ENCODE measurements at places on chromosomes 7 and 10.

DNA sequence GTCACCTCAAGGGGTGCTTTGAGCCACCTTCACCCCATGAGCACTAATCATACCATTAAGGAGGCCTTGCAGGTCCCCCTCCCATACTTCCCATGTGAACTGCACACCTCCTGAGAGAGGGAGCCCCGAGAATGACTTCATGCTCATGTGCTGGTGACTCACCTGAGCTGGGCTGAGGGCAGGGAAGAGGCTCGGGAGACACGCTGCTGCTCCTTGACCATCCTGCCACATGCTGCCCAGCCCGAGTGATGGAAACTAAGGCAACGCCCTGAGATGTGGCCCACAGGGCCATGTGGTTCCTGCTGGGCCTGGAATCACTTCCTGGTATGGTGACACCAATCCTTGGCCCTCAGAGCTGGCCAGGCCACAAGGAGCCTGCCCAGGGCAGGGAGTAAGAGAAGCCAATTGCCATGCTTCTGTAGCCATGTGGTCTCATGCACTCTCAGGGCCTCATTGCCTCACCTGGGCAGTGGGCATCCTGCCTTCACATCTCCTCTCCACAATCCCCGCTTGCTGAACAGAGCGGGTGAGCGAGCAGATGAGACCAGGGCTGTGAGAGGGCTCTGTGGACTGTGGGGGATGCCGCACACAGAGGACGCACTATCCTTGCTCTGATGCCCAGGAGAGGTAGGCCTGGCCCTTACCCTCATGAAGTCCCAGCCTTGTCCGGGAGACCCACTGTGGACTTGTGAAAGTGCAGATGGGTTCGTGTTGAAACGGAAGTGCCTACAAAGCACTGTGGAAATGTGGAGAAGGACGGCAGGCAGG is 18.3 kb upstream of the PPIF start:
- DNase-seq: no peak

GRCh38 chr7:74587435-74588126 is 69.9 kb upstream of the GTF2I start:
- peak; percentile 70 for DNase-seq

- DNase-seq: no peak
Observed at GRCh38 chr7:152975076-152975475, 215.5 kb downstream of the ACTR3B start.

- DNase-seq: no peak
Observed at GRCh38 chr7:24831240-24831639, 74.0 kb upstream of the GSDME start.

- DNase-seq: no peak
Observed at GRCh38 chr10:84039957-84040356, 99.4 kb upstream of the GHITM start.

DNA sequence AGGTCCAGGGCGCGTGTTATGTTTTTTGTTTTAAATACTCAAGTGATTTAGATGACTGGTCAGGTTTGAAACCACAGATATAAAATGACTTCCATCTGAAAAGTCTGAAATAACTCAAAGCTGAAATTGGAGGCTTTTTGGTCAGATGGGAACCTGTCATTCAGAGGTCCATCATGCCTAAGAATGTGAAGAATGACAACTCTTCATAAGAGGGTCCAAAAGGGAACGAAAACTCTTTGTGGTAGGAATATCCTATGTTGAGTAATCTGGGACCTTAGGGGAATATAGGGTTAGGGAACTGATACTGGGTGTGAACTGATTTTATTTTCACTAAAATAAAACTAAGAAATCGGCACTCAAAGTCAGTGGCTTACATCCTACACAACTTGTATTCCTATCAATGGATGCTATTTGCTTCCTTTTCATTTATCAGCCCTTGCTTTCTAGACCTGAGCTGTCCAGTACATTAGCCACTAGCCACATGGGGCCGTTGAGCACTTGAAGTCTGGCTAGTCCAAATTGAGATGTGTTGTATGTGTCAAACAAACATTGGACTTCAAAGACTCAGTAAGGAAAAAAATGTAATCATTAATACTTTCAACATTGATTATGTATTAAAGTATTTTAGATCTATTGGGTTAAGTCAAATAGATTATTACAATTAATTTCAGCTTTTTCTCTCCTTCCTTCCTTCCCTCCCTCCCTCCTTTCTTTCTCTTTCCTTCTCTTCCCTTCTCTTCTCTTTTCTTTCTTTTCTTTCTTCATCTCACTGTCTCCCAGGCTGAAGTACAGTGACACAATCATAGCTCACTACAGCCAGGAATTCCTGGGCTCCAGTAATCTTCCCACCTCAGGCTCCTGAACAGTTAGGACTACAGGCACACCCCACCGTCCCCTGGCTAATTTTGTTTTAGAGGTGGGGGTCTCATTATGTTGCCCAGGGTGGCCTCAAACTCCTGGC is 56.5 kb upstream of the KDM7A start:
- DNase-seq: no peak

- no peak for DNase-seq
Observed at GRCh38 chr7:40658729-40659128, 523.9 kb downstream of the SUGCT start.

- DNase-seq: no peak
Observed at GRCh38 chr10:2759233-2759632, 308.1 kb upstream of the PFKP start.

DNA sequence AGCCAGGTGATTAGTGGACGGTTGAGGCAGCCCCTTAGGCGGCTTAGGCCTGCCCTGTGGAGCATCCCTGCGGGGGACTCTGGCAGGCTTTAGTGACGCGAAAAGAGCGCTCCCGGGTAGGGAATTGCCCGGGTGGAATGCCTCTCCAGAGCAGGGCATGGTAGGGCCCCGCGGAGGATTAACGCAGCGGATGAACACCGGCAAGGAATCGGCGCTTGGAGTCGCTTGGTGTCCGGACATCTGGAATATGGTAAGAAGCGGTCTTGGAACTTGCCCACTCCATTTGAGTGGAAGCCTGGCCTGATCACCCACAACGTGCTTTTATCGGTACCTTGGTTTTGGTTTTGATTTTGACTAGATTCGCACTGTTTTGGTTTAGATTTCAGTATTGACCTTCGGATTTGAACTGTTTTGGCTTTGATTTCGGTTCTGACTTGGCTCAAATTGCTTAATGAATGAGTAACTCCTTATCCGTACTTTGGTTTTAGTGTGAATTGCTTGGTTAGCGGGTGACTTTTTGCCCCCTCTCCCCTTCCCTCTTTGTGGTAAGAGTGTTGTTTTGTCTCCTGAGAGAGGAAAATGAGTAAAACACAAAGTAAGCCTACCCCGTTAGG is 24.2 kb upstream of the CHST3 start:
- no peak for DNase-seq

GRCh38 chr10:6494936-6495592 is 85.0 kb downstream of the PRKCQ start:
- DNase-seq: no peak

DNA sequence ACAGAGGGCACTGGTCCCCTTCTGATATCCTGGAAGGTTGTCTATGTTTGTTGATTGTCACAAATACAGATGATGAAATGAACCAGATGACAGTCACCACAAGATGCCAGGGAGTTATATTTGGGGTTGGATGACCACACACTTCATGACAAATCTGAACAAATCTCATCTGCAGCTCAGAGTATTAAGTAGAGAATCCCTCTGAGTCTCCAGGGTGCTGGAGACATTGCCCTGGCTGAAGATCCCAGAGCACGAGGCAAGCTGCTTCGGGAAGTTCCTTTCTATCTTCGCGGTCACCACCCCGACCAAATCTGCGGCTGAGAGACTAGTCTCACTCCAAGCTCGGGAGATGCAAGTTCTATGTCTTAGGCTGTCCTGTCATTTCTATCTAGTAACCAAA is 9.0 kb downstream of the DENND2A start:
- no peak for DNase-seq

DNA sequence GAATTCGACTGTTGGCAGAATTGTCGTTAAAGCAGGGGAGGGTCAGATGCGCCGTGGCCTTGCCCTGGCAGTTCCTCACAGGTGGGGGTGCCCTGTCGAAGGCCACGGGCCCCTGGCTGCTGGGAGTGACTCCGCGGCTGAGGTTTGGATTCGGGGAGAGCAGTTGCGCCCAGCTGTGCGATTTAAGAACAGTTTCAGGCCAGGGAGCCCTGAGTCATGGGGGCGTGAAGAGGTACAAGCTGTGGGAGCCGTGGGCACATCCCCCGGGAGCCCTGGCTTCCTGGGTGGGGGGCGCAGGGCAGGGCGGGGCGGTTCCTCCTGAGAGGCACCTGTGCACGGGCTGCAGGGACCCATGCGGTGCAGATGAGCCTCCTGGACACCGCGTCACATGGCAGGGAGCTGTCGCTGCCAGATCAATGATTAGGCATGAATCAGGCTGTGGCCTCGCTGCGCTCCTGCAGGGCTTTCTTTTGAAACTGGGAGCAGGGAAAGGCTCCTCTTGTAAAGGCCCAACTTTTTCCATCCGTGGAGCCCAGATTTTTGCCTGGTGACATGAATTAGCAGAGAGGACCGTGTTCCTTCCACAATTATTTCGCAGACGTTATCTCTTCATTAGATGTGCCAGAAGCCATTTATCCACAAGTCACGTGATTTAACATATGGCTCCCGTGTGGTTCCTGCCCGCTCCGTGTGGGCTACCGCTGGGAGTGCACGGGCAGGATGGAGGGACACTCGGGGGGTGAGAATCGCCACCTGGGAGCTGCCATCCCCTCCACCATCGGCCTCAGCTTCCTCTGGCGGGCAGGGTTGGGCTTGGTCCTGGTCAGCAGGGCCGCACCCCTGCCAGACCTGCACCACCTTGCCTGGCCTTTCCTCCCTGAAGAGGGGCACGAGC is 918 bp downstream of the PWWP2B start:
- no peak for DNase-seq
